Activated CD4-positive, CD25-positive, alpha-beta regulatory T cell (primary cell): ENCODE measurements at places on chromosomes 7 and 10.

DNA sequence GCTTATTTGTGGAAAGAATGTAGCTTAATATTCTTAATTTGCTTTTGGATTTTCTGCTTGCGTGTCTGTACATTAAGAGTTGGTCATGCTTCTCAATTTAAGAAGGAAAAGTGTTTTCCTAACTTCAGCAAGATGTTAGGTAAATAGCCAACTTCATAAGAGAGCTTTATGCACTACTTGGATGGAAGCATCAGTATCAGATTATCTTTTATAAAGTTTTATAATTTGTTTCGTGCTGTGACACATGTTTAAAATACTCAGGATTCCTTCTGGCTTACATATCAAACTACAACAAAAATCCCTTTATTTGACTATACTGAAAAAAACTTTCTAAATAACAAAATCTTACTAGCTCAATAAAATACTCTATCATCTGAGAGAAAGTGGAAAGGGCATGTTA is 34.8 kb upstream of the AGR2 start:
- DNase-seq: no peak

DNA sequence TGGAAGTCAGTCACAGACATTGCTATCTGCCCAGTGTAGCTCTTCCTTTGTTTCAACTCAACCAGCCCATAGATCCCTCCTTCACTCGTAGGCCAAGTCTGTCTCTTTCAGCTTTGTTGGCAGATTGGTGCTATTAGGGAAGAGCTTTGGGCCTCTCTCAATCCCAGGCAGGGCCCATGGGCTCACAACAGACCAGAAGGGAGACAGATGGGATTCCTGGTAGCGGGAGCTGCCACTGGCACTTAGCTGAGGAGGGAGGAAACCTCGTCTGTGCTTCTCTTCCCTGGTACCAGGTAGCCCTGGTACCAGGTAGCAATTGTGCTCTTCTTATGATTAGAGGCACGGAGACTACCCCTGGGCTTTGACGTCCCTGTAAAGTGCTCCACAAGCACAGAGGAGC is 592.0 kb downstream of the TYW1 start:
- DNase-seq: no peak

DNA sequence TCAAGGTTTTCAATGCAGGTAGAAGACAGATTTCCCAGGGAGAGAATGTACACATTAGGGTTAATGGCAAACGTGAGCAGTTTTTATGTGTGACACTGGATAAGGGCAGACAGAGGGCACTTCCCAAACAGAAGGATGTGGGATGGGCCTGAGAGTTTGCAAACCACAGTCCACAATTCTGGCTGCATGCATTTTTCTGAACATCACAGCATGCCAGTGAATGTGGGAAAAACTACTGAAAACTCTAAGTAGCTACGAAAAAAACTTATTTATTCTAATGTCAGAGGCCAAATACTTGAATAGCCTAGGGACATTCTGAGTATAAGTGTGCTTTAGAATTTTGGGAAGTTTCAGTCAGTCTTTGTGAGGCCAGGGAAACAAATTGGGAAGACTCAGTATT is 145.9 kb downstream of the NRCAM start:
- DNase-seq: no peak

DNA sequence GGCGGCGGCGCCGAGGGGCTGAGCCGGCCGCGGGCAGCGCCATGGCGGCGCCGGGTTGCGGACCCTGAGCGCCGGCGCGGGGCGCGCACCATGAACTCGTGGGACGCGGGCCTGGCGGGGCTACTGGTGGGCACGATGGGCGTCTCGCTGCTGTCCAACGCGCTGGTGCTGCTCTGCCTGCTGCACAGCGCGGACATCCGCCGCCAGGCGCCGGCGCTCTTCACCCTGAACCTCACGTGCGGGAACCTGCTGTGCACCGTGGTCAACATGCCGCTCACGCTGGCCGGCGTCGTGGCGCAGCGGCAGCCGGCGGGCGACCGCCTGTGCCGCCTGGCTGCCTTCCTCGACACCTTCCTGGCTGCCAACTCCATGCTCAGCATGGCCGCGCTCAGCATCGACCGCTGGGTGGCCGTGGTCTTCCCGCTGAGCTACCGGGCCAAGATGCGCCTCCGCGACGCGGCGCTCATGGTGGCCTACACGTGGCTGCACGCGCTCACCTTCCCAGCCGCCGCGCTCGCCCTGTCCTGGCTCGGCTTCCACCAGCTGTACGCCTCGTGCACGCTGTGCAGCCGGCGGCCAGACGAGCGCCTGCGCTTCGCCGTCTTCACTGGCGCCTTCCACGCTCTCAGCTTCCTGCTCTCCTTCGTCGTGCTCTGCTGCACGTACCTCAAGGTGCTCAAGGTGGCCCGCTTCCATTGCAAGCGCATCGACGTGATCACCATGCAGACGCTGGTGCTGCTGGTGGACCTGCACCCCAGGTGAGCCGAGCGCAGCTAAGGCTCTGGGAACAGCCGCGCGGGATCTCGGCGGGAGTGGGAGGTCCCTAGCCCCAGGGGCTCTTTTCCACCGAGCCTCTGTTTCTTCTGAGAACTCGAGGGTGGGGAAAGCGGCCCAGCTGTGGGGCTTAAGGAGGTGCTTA is at the start of gene GPR26:
TSS of gene GPR26 (plus strand) at position 38 of the 919 bp plus-strand sequence. CDS start at position 91, 53 bp downstream.
- DNase-seq: no peak

GRCh38 chr7:33099154-33099940 is 9.9 kb downstream of the RP9 start:
- DNase-seq: no peak

- DNase-seq: no peak
Observed at GRCh38 chr10:102649797-102650654, 5.7 kb downstream of the TRIM8 start.

DNA sequence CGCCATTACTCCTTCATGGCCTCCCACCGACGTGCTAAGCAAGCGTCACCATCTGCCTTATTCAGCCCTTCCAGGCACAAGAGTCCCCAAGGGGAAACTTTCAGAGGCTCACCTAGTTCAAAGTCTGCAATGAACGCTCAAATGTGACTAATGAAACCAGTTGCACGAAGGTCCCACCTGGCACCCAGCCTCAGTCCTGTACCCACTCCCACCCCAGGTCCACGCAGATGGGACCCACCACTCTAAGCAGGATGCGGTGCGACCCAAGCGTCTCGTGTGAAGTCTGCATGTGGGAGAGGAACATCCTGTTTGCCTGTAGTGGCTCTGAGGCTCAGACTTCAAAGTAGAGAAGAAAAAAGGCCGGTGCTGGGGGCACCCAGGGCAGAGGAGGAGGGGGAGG is 40.3 kb downstream of the RGS10 start:
- DNase-seq: peak; percentile 23

DNA sequence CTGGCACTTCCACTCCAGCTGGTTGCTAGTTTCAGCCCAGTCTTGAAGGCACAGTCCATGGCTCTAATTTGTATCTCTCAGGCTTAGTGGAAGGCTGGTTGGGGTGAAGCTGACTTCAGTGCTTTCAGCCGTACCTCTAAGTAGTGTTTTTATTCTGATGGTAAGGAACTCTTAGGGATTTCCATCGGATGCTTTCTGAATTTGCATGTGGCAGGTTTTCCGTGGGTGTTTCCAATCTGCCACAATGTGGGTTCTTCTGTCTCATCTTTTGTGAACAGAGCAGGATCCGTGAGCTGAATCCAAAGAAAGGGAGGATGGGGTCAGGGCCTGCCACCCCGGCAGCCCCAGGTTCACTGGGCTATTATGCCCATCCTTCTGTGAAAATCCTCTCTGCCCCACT is 607.9 kb upstream of the MKI67 start:
- DNase-seq: no peak

- DNase-seq: peak; percentile 35
Observed at GRCh38 chr10:13787015-13787421, 200.3 kb downstream of the PRPF18 start.

- DNase-seq: no peak
Observed at GRCh38 chr10:78212060-78212785, 178.6 kb downstream of the RPS24 start.

GRCh38 chr7:135692055-135692454 is 29.7 kb downstream of the STMP1 start:
- no peak for DNase-seq

GRCh38 chr7:20064974-20065862 is 152.0 kb downstream of the MACC1 start:
- DNase-seq: no peak

- no peak for DNase-seq
Observed at GRCh38 chr7:80132594-80132993, 2.0 kb upstream of the GNAI1 start.

DNA sequence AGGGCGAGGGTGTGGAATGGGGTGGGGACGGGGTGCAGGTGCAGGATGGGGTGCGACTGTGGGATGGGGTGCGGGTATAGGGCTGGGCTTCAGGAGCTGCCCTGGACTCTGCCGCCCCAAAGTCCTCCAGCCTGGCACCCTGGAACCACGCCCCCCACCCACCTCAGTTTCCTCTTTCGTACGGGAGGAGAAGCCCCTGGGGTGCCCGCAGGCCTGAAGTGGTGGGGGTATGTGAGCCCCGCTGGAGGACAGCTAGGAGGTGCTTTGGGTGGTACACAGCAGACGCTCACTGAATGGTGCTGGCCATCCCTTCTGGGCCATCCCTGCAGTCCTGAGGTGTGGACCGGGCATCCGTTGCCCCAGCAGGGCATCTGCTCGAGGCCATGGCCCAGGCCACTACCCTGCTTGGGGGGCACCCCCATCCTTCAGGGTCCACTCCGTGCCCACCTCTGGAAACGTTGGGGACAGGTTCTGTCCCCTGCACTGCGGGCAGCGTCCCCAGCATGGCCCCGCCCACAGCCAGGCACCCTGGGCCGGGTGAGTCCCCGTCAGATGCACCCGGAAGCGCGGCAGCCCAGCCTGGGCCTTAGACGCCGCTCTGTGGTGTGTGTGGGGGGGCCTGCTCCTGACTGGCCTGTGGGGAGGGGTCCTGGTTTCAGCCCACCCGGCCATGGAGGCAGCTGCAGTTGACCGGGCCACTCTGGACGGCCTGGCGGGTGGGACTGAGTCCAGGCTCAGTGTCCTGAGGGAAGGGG is 41.6 kb downstream of the UNCX start:
- DNase-seq: no peak

- DNase-seq: no peak
Observed at GRCh38 chr10:24483701-24484100, 240.0 kb downstream of the ARHGAP21 start.

DNA sequence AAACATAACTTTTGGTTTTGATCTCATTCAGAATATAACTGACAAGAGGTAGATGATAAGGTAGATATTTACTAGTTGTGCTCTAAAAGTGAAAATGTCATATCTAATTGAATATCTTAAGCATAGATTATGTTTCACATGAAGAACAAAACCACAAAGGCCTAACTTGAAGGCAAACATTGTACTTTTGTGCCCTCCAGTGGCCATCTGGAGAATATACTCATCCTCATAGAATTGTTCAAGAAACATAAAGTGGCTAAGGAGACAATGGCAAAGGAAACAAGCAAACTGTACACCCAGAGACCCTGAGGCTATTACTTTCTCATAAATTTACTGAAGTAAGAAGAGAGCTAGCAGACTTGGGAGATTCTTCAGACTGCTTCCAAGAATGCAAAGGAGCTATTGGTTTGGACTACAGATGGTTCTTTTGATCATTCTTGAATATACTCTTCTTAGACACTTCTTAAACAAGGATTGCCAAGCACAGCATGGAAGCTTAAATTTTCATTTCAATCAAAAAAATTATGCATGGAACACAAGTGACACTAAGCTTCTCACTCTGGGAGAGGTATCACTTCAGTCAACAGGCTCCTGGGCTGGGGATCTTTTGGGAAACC is 98.2 kb upstream of the DKK1 start:
- no peak for DNase-seq

GRCh38 chr10:15123749-15124184 is 26.6 kb downstream of the RPP38 start:
- no peak for DNase-seq

GRCh38 chr7:101901661-101902491 is 84.5 kb downstream of the CUX1 start:
- no peak for DNase-seq

DNA sequence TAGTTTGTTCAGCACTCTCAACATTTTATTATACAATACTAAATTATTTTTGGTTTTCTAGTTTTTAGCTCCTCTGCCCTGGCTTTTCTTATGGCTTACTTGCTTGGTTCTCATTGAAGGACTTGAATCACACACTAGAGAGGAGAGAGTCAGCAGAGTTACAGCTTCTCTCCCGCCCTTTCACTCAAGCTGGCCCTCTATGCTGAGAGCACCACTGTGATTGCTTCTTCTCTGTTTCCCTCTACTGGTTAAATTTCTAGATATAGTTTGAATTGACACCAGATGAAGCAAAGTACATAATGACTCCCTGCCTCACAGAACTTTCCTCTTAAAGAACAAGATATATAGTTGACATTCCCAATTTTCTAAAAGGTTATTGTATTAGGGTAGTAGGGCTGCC is 767.3 kb upstream of the SORCS1 start:
- DNase-seq: no peak

- no peak for DNase-seq
Observed at GRCh38 chr7:50404392-50404791, 45.8 kb downstream of the FIGNL1 start.

GRCh38 chr10:69839696-69840345 is 38.1 kb downstream of the COL13A1 start:
- no peak for DNase-seq

- DNase-seq: no peak
Observed at GRCh38 chr10:8047452-8048280, 6.8 kb upstream of the GATA3 start.

DNA sequence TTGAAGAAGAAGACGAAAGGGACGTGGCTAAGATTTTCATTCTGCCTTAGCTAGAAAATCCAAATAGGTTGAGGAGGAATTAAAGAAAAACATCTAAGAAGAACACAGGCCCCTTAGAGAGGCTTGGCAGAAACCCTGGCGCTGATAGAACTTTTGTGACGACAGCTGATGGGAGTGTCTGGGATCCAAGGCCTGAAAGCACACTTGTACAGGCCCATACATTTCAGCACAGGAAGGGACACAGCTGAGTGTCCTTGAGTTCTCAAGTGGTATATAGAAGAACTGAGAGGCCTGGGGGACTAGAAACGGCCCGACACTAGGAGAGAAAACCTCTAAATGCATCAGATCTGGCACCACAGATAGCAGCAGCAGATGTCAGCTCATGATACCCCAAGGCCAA is 39.5 kb downstream of the PRPS1L1 start:
- no peak for DNase-seq

DNA sequence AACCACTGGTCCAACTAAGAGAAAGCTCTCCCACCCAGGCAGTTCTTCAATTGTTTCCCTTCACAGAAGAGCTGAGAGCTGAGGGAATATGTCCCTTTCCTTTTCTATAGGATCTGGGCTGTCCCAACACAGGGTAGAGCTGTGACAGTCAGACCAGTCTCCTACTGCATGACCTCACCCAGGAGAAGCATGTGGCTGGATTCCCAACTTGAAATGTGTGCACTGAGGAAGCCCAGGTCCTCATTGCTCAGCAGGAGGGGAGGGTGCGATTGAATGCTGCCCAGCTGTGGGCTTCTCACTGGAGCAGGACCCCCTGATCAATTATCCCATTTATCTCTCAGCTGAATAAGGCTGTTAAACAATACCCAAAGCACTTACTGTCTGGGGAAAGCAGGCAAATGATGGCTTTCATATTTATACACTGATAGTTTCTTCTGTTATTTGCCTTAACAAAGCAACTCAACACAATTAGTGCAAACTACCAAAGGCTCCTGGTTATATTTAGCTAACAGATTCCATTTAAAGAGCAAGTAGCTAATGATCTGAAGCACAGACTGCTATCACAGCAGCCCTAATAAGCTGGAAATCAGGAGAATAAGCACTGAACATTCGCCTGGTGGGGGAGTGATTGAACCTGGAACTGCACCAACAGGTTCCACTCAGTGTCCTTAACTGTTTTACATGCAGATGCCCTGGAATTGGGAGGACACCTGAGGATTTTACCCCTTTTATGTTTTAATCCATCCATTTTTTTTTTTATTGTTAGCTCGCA is 508.8 kb downstream of the CCSER2 start:
- DNase-seq: no peak
